A673 (cell line): ENCODE measurements at places on chromosomes 11 and 22.

GRCh38 chr11:118912742-118913410, 12.8 kb downstream of the BCL9L start:
- no peak for DNase-seq

- no peak for DNase-seq
These were observed 78.8 kb downstream of the LINC01488 start for GRCh38 chr11:69560141-69560790.

- DNase-seq, result no peak
These were observed 37.0 kb downstream of the PRCP start for GRCh38 chr11:82863209-82863608.

GRCh38 chr11:104443387-104443786, 279.4 kb upstream of the PDGFD start:
- peak; percentile 9 for DNase-seq

- DNase-seq, result no peak
These were observed 16.9 kb downstream of the FADS2 start for GRCh38 chr11:61844909-61845565.

DNA sequence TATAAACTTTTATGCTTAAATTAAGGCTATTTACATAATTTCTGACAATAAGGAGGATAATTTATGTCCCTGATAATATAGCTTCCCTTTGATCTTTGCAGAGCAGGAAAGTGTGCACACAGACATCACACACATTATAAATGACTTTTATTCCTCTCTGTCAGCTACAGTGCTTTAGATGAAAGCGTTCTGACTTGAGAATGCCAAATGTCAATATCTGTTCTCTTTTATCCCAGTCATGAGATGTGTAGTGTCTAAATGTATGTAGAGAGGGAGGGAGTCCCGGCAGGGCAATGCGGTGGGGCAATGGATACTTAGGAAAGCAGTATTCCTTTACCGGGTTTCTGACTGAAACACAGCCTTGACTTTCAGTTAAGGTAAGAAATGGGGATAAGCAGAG, 225.4 kb upstream of the CHORDC1 start:
- DNase-seq, result no peak

DNA sequence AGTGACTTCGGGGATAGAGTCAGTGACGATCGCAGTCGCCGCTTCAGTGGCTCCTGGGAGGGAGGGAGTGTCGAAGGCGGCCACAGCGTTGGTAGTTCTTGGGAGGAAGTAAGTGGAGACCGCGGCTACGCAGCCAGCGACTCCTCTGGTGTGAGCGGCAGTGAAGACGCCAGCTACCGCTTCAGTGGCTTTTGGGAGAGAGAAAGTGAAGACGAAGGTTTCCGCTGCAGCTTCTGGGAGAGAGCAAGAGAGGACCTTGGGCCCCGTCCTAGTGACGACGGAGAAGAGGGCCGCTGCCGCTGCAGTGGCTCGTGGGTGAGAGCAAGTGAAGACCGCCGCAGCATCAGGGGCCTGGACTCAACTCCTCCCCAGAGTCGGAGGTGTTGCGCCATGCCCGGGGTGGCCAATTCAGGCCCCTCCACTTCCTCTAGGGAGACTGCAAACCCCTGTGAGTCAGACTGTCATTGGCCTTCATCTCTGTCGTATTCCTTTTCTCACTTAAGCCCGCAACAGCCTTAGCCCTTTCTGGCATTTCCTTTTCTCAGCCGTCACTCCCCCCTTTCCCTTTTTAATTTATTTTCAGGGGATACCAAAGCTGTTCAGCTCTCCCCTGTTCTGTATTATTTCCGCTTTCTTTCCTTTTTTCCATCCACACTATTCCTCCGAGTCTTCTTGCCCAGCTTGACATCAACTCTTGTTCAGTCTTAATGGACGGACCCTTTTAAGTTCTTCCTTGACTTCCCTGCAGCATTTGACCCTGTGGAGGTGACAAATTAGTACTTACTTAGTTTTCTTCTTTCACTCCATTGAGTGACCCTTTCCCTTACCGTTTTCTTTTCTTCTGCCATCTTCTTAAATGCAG, 1.0 kb downstream of the ANKRD42 start:
- peak; percentile 76 for DNase-seq

DNA sequence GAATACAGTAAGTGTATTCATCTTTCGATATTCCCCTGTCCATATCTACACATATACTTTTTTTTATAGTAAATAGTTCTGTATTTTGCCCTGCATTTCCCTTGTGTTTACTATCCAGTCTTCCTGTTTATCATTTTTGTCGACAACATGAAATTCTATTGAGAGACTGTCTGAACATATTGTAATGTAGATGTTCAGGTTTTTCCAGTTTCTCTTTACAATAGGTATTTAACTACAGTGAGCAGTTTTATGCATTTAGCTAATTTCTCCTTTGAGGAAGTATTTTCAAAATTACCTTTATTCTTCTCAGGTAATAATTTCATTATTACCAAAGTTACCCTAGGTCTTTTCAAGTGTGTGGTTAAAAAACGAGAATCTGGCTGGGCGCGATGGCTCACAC, 16.7 kb downstream of the PIK3IP1 start:
- no peak for DNase-seq

DNA sequence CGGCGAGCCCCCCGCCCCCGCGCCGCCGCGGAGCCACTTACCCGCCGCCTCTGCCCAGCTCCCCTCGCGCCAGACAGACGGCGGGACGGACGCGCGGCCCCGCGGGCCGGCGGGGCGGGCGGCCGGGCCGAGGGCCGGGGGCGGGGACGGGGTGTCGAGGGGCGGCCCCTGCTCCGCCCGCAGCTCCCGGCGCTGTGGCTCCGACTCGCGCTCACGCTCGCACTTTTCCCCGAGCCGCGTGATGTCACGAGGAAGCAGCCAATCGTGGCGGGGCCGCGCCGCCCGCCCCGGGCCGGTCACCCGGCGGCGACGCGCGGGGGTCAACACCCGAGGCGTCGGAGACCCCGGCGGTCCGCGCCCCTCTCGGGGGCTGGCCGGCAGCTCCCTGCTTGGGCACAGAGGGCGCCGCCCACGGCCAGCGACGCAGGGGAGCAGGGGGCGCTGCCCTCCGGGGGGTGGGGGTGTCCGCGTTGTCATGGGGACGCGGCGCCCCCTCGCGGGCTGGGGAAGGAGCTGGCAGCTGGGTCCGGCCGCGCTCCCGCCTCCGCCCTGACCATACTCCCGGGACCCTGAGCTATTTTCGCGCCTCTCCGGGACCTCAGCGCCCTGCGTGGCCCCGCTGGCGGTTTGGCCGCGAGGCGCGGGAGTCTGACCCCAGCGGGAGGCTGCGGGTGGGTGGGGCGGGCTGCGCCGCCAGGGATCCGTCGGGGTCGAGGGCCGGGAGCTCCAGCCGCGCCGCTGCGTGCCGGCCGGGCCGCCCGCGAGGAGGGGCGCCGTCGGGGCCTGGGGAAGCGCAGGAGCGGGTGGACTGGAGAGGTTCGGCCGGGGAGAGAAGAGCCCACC, at the start of gene CHRM4:
Gene CHRM4, minus strand, starts transcription at position 199 of the 843 bp plus-strand sequence. CDS start 5,219 bp downstream, outside the sequence.
- DNase-seq, result peak; percentile 81

DNA sequence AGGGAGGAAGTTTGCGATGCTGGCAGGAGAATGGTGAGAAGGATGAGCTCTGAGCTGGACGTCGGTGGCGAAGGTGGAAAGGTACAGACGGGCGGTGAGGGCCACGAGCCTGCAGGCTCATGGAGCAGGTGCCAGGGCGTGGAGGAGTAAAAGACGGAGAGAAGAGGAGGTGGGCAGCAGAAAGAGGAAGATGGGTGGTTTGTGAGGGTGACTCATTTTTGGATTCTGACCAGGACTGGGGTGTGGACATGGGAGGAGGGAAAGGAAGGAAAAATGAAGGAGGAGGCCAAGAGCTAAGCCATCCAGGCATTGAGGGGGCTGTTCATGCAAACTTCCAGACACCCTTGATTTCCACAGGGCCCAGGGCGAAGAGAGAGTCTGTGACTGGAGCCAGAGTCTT, 3.5 kb downstream of the ZDHHC24 start:
- DNase-seq, result no peak

- peak; percentile 75 for DNase-seq
These were observed 3.5 kb downstream of the C11orf91 start for GRCh38 chr11:33696931-33697638.

DNA sequence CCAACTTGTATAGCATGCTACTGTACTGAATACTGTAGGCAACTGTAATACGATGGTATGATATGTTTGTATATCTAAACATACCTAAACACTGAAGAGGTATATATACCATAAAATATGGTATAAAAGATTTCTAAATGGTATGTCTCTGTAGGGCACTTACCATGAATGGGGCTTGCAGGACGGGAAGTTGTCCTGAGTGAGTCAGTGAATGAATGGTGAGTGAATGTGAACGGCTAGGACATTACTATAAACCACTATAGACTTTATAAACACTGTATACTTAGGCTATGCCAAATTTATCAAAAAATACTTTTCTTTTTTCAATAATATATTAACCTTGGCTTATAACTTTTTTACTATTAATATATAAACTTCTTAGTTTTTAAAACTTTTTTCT, 66.8 kb downstream of the ZC3H12C start:
- no peak for DNase-seq

DNA sequence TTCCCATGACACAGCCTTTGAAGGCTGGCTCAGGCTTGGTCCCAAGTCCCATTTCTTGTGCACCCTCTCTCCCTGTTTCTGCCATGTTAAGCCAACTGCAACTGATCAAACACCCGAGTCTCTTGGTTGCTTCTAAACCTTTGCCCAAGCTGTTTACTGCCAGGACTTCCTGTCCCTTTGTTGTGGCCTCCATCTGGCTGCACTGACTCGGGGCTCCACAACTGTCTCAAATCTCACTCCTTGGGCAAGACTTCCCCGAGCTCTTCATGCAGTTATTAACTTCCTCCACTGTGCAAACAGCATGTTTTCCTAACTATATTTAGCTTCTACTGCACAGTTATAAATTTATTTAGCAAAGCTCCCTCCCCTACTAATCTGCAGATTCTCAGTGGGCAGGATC, 4.3 kb downstream of the VPREB1 start:
- DNase-seq, result no peak

DNA sequence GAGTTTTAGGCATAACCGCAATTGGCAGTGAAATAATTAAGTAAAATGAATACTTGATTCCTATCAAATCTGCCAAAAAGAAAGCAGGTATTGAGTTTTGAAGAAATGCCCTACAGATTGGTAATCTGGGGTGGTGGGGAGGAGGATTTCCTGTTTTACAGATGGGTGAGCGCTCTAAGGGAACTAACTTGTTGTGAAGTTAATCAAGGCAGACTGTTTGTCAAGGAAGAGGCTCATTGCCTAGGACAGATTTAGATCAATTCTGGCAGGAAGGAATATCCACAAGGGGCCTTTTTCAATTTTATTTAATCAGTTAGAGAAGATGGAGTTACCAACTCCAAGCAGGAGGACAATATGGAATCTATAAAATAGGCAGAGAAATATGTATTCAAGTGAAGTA, 271.5 kb upstream of the CCDC90B start:
- peak; percentile 61 for DNase-seq

- no peak for DNase-seq
These were observed 34.9 kb downstream of the SERPIND1 start for GRCh38 chr22:20808844-20809243.

GRCh38 chr22:25120761-25121212, 78.9 kb upstream of the CRYBB3 start:
- no peak for DNase-seq

DNA sequence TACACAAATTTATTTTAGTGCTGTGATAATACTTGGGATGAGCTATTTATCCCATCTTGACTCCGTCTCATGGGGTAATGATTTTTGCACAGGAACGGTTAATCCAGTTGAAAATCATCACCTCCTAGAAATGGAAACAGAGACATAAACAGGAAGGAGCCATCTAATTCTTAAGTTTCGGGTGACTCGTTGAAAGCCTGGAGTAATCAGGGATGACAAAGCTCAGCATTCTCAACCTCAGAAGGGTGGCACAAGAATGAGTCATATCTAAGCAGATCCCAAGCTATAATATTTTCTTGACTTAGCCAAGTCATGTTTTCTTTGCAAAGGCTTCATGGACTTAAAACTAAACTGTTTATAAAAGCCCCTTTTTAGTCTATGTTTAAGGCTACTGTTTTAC, 280.8 kb upstream of the CCDC90B start:
- peak; percentile 85 for DNase-seq

GRCh38 chr11:102241026-102241425, 76.3 kb upstream of the BIRC3 start:
- DNase-seq, result no peak

- DNase-seq, result peak; percentile 4
These were observed 104.4 kb downstream of the FANCF start for GRCh38 chr11:22521226-22521625.

DNA sequence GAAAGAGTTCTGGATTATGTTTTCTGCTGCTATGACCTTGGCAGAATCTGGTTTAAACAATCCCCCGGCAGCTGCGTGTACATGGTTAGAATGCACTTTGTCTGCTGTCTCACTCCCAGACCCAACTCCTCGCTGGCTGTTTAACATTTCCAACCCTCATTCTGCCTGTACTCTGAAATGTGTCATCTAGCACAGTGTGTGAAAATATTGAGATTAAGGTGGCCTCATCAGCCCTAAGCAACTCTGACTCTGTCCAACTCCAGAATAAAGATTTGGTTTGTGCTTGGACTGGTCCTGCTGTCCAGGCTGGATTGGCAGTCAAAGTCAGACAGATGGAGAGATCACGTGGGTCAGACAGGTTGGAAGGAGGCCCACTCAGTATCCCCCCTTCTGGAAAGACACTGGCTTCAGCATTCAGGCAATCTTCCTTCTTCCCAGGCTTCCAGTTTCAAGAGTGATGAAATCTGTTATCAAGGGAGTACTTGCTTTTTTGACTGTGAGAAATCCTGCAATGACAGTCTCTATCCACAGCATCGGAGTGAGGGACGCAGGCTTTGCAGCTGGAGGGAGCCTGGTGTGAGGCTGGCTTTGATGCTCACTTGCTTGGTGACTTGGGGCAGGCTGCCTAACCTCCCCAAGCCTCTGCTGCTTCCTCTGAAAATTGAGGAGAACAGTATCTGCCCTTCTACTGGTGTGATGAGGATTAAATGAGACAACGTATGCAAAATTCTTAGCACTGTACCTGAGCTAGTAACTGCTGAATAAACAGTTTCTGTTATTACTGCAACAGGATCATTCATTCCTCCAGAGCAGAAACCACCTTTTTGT, 29.8 kb downstream of the ABTB2 start:
- DNase-seq, result no peak

- peak; percentile 48 for DNase-seq
These were observed 53.2 kb upstream of the CDON start for GRCh38 chr11:126115816-126116331.

- DNase-seq, result no peak
These were observed 57.1 kb upstream of the TBCEL start for GRCh38 chr11:120966840-120967239.

DNA sequence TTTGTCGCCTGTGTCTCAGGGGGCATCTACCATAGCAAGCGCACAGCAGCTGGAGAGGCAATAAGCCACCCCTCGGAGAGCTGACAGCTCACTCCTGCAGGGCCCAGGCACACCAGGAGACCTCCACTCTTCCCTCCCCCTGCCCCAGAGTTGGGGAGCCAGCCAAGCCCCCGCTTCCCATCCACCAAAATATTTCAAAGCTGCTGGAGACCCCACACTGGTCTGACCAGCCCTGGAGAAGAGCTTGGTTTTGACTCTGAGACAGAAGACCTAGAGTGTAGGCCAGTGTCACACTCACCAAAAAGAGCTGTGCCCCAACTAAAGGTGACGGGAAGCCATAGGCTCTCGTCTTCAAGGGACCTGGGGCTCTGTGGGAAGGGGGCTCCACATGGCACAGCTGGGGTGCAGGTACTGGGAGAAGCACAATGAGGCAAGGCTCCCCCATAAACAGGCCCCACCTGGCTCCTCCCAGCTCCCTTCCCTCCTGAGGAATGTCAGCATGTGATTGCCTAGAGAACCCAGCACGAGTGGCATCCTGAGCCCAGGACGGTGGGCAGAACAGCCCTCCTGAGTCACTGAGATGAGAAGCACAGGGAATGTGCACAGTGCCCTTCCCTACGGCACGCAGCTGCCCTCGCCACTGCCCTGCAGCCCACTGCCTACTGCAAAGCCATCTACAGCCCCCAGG, 5.8 kb upstream of the GNAZ start:
- DNase-seq, result no peak
